ENCODE measurements at places on chromosomes 1 and 21. TPM values are rescaled to one million over a fixed set of nuclear protein-coding genes. Genes with fewer than 3 reads are reported as not detected.

Gene DDAH1
- 38.0 TPM for total RNA-seq

Gene FCAMR
- total RNA-seq = 0.37 TPM

Gene C21orf58
- total RNA-seq = 3.7 TPM

Gene MYCL
- 16.4 TPM for total RNA-seq

Gene CYP4A22
- not detected for total RNA-seq

Gene ATP6V1G3
- not detected for total RNA-seq

Gene TCHHL1
- total RNA-seq = not detected

Gene TCHH
- total RNA-seq = not detected

Gene FAM72D
- total RNA-seq = not detected

Gene ANKRD34A
- total RNA-seq = 0.64 TPM

All from transverse colon (tissue), 4 donors.